Head of caudate nucleus (tissue), 42 donors: ENCODE measurements at places on chromosomes 1 and 21.

- no peak for DNase-seq
Measured at GRCh38 chr1:86016076-86016759, 140.4 kb downstream of the COL24A1 start.

DNA sequence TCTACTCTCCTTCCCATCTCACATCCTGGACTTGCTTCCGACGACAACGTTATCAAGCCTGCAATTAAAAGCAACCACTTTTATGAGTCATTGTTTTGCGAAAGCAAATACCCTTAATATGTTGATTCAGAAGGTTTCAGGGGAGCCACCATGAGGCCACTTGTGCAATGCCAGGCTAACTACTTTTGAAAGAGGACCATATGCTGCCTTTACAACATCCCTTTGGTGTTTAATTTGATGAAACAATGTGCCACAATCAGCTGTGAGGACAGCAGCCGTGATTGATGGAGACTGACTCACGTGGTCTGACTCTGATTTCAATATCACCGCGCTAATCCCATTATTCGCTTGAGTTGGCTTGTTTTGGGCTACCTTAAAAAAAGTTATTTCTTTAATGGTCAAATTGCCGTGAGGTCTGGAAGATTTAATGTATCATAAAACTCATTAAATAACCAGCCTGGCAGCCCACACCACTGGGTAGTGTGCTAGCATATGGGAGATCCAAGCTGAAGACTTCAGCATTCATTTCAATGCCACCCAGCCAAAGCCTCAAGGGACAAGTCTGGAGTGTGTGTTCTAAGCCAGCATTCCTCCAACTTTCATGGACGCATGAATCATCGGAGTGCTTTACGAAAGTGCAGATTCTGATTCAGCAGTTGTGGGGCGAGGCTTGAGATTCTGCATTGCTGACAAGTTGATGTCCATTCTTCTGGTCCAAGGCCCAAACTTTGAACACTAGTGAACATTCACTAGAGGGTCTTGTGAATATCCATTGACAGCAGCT is 73.3 kb upstream of the PAXBP1 start:
- DNase-seq, result no peak

- DNase-seq, result no peak
Measured at GRCh38 chr1:231354330-231355020, 16.4 kb downstream of the SPRTN start.

DNA sequence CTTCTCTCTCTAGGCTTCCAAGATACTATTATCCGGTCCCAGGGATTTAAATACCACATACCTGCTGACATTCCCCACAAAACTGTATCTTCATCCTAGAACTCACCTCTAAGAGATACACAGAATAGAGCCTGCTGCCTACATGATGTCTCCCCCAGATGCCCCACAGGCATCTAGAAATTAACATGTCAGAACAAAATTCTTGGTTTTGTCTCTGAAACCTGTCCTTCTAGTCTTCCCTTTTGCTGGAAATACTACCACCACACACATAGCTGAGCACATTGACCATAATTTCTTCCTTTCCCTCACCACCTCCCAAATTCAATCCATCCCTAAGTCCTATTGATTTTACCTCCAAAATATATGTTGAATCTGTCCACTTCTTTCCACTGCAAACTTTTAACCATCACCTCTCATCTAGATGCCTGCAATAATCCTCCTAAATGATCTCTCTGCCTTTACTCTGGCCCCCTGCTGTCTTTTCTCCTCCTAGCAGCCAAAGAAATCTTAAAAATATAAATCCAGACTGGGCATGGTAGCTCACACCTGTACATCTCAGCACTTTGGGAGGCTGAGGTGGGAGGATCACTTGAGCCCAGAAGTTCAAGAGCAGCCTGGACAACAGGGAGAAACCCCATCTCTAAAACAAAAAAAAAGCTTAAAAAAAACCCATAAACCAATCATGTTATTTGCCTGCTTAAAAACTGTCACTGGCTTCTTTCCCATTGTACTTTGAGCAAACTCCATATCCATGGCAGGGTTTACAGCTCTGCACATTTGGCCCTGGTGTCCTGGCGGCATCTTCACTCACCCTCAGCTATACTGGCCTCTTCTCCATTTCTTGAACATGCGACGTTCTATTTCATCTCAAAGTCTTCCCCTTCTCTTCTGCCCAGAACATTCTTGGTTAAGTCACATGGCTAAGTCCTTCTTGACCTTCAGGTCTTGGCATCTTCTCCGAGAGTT is 6.2 kb upstream of the FAM76A start:
- no peak for DNase-seq

- peak; percentile 39 for DNase-seq
Measured at GRCh38 chr1:109631513-109632505, 12.2 kb downstream of the AMPD2 start.
